ENCODE measurements at places on chromosomes 4 and X.
A peak's percentile ranks its signal among the peaks of the same experiment; 100 is the strongest.

GRCh38 chr4:164614999-164615398, 138.9 kb upstream of the SMIM31 start:
- no peak for DNase-seq

- peak; percentile 91 for DNase-seq
These were observed 884 bp downstream of the RELL1 start for GRCh38 chr4:37685161-37685822.

GRCh38 chr4:151912632-151913031, 151.8 kb upstream of the GATB start:
- DNase-seq, result no peak

DNA sequence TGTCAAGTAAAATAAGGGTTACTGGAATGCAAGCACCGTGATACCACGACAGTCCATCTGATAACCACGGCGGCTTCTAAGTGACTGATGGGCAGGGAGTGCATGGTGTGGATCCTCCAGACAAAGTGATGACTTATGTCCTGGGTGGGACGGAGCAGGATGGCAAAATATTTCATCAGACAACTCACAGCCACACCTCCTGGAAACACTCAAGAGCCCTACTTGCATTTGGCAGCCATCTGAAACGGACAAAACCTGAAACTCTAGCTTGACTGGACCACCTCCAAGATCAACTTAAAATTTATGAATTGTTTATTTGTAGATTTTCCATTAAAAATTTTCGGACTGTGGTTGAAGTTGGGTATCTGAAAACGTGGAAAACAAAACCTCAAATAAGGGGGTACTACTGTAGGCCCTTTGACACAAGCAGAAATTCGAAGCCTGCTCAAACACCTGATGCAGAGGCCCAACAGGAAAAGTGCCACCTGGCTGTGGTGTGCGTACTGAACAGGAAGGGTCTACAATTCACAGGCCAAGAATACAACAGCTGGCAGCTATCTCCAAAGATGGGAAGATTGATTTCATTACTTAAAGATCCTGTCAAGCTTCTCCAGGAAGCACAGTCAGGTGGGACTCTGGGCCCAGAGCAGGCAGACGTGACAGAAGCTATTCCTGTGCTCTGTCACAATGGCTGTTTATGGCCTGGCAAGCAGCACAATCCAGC, 26.0 kb downstream of the LRIT3 start:
- no peak for DNase-seq

GRCh38 chrX:1153940-1154339, 58.5 kb downstream of the CRLF2 start:
- DNase-seq, result no peak

- no peak for DNase-seq
These were observed 67.7 kb downstream of the SMIM20 start for GRCh38 chr4:25981749-25982148.

- no peak for DNase-seq
These were observed 91.3 kb downstream of the RASGEF1B start for GRCh38 chr4:81380437-81380836.

DNA sequence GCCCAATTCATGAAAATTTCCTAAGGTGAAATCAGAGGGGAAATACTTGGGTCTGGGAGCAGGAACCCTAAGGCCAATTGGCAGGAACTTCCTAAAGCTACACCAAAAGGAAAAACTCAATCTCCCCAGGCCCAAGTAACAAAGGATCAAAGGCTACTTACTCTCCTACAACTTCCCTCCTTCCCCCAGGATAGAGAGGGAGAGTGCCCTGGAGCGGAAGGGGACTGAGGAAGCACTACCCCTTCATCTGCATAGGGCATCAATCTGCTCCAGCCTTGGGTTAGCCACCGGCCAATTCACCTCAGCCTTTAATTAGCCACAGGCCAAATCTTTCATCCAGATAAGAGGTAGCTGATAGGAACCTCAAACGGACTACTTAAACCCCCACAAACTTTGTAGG, 55.0 kb downstream of the SLC34A2 start:
- no peak for DNase-seq

DNA sequence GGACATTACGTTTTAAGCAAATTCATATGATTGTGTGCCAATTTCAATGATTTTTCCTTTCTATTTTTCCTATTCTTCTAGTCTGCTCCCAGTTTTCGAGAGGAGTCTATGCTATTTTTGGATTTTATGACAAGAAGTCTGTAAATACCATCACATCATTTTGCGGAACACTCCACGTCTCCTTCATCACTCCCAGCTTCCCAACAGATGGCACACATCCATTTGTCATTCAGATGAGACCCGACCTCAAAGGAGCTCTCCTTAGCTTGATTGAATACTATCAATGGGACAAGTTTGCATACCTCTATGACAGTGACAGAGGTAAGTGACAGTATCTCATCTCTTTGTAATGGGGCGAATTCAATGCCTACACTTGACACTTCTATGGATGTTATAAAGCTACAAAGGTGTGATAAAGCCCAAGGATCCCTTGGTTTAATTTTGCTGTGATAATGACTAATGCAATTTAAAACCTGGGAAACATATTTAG, 83.0 kb downstream of the GRIA2 start:
- no peak for DNase-seq

Data from KBM-7 (cell line).